NCI-H1694 (cell line): ENCODE measurements at places on chromosomes 16 and 17.

GRCh38 chr16:56935201-56935600 is 3.3 kb downstream of the HERPUD1 start:
- no peak for DNase-seq

- DNase-seq = peak; percentile 86
Measured at GRCh38 chr16:75282466-75283281, 31.2 kb upstream of the BCAR1 start.

DNA sequence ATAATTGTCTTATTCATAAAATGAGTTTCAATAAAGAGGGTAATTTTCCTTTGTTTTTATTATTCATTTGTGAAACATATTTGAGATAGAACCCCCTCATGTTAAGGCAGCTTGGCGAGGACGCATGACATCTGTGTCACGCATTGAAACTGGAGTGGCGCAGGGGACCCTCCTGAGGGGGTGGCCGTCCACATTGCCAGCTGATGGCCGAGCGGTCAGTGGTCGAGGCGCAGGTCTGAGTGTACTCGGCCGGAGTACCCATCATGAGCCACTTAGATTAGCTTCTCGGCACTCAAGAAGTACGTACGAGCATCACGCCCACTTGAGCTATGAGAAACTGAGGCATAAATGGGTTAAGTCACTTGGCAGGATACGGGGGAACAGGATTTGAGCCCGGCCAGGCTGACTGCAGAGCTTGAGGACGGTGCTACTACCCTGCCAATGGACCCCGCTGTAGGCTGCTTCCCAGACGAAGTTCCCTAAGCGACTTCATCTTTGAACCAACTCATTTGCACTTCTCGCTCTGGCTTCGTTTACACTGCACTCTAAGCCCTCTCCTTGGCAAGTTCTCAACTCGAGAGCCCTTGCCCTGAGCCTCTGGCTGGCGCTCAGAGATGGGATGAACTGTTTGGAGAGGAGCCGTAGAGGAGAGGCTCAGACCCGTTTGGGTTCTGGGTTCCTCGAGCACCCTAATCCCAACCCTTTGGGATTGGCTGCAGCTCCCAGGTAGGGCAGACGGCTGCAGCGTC is 91.8 kb downstream of the SDK2 start:
- no peak for DNase-seq

DNA sequence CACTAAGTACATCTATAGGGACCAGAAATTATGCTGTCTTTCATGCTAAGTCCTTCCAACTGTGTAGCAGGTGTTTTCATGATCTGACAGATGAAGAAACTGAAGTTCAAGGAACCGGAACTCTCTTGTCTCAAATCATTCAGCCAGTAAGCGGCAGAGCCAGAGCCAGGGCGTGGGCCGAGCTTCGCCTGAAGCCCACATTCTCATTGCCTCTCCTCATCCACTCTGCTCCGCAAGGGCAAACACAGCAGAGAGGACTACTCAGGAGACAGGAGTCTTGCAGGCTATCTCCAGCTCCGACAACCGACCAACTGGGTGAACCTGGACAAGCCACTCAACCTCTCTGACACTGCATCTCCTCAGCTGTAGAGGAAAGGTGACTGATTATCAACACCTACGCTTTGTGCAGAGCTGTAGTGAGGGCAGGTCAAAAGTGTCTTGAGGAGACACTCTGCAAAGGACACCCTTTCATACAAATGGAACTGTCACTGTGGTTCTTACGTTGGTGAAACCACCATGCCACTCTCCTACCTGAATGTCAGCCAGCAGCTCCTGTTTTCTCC is 72.9 kb downstream of the CYTH1 start:
- no peak for DNase-seq

- DNase-seq = no peak
Measured at GRCh38 chr16:54063279-54063773, 223.3 kb downstream of the IRX3 start.

- DNase-seq = no peak
Measured at GRCh38 chr17:9521062-9521461, 54.6 kb downstream of the STX8 start.

DNA sequence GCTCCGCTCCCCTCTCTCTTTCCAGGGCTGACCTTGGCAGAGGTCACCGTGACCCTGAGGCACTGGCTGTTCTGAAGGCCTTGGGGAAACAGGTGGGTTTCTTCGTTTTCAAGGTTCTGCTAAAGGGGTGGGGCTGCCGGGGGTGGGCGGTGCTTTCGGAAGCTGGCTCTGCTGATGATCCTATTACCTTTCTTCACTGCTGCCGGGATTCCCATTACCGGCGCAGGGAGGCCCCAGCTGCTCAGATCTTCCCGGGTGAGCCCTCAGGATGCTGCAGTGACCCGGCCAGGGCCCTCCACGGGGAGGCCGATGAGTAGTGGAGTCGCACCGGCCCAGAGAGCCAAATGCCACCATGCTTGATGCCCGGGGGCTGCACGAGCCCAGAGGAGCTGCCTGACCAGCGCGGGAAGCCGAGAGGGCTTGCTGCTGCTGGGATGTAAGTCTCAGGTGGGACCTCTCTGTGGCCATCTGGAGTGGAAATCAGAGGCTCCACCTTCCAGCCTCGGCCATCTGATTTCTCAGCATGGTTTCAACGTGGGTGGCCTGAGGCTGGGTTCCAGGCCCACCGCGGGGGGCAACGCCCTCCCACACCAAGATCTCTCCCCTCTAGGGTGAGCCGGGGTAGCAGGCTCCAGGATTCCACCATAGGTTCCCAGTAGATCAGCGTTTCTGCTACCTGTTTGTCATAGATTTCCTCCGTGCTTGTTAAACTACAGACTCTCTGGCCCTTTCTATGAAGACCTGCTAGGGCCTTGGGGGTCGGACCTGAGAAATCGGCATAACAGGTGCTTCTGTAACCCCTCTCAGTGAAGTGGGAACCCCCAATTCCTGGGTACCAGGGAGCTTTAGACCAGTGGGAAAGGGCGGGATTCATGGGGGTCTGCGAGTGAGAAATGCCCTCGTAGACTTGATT is 21.6 kb upstream of the ADCY7 start:
- DNase-seq = no peak

- no peak for DNase-seq
Measured at GRCh38 chr16:88504489-88505404, 51.7 kb downstream of the ZFPM1 start.
